ENCODE measurements at places on chromosomes 5 and 9. TPM values are rescaled to one million over a fixed set of nuclear protein-coding genes. Genes with fewer than 3 reads are reported as not detected.

DNA sequence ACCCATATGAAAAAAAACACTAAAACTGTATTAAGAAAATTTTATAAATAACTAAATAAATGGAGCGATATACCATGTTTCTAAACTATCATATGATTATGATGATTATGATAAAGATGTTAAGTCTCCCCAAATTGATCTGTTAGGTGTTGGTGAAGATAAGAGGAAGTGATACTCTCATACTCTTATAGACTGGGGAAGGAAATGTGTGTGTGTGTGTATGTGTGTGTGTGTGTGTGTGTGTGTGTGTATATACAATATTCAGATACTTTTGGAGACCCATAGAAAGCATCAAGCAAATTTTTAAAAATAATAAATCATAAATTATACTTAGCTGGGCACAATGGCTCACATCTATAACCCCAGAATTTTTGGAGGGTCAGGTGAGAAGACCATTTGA lies 62.9 kb downstream of the TMEM232 start:
- DNase-seq, result no peak

The PLPPR1 gene
- total RNA-seq, result not detected

The BBLN gene
- 219 TPM for total RNA-seq

DNA sequence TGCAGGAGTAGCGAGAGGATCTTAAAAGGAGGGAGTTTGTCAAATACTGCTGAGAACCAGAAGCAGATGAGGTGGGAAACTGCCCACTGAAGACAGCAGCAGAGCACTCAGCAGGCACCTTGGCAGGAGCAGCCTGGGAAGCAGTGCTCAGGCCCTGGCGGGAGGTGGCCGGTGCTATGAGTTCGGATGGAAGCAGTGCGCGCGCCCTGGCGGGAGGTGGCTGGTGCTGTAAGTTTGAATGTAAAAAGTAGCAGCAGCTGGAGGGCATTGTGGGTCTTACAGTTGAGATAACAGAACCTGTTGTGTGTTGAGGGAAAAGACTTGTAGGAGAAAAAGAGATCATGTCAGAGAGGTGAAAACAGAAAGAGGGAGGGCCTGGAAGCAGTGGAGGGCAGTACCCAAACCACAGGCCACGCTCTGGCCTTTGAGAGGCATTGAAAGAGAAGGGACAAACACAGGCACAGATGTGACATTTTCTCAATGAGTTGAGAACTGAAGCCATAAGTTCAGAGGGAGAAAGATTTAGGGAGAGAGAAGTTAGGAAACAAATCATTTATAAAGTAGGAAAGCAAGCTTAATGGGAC lies 130.9 kb downstream of the ERCC6L2 start:
- no peak for DNase-seq

DNA sequence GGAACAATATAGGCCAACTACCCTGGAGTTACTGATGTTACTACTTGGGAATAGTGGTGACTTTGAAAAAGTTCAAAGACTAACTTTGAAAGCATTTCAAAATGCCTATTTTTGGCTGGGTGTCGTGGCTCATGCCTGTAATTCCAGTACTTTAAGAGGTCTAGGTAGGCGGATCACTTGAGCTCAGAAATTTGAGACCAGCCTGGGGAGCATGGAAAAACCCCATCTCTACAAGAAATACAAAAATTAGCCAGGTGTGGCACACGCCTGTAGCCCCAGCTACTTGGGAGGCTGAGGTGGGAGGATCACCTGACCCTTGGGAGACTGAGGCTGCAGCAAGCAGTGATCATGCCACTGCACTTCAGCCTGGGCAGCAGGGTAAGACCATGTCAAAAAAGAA lies 105.3 kb downstream of the ARRDC3 start:
- peak; percentile 46 for DNase-seq

Measured in right atrium auricular region (tissue), 2 donors.